ENCODE measurements at places on chromosomes 6 and 20.

- no peak for DNase-seq
Measured at GRCh38 chr6:156396068-156396771, 381.0 kb upstream of the ARID1B start.

DNA sequence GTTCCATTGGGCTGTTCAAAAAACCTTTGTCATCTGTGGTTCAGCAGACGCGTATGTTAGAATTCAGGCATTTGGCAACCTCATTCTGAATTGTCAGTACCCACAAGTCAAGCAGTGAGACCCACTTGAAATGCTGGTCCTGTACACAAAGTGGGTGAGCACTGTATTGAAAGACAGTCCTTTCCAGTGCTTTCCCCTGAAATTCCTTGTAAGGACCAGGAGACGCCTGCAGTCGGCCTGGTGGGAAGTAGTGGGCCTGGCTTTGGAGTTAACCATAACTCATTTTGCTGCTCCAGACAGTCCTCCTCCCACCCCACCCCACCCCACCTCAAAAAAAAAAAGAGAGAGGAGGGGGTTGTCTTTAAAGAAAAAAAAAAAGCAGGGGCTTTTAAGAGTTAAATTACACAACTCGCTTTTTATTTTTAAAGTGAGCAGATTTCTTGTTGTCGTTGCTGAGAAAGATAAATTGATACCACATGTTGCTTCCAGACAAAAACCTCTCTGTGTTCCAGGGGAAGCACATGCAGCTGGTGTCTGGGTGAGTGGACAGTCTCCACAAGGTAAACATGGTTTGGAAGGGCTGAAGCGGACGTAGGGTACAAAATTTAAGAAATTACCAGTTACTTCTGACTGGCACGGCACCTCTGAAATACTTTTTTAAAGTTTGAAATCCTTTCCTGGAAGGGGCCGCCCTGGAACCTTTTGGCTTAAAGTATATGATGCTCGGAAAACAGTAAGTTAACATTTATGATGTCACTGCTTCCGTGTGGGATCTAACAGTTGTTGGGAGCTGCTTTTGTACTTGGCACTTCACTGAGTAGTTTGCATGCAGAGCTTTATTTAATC, 95.3 kb downstream of the FOXO3 start:
- DNase-seq: no peak

DNA sequence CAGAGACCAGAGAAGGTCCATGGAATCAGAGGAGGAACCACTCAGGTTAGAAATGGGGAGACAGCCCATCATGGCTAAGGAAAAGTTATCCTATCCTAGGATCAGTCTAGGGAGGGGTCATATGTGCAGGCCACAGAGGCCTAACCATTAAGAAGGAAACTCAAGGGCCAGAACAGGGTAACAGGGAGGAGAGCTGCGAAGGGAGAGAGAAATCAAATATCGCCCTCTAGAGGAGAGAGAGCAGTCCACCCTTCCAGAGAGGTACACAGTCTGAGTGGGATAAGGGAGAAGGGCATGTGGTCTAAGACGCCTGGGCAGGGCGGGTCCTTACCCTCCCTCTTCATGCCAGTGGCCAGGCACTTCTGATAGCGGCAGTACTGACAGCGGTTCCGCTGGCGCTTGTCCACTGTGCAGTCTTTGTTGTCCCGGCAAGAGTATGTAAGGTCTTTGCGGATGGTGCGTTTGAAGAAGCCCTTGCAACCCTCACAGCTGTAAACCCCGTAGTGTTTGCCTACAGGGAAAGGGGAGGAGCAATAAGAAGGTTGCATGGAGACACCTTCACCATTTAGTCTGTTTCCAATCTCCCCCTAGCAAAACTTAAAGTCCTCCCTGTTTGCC, 2.9 kb downstream of the RXRB start:
- DNase-seq: no peak

DNA sequence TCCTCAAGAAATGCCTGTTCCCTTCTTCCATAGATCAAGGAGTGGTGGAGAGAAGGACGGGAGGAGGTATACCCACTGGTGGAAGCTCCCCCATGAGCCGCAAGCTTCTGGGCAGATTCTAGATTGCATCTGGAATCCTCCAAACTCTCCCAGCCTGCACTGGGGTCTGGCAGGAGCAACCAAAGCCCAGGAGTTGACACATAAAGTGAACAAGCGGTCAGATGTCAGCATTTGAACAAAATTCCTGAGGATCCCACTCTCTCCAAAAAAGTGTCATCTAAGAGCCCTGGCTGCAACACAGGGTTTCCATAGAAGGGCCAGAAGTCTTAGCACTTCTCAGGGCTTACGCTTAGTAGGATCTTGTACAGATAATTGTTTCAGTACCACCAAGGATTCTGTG, 88.2 kb downstream of the KCNB1 start:
- DNase-seq: no peak

GRCh38 chr6:31728767-31729514, at the start of gene DDAH2:
DDAH2 (minus strand) TSS chr6:31729299; CDS start chr6:31729161, 138 bp downstream.
- no peak for DNase-seq

GRCh38 chr6:2952557-2953095, 18.7 kb downstream of the SERPINB6 start:
- peak; percentile 53 for DNase-seq

DNA sequence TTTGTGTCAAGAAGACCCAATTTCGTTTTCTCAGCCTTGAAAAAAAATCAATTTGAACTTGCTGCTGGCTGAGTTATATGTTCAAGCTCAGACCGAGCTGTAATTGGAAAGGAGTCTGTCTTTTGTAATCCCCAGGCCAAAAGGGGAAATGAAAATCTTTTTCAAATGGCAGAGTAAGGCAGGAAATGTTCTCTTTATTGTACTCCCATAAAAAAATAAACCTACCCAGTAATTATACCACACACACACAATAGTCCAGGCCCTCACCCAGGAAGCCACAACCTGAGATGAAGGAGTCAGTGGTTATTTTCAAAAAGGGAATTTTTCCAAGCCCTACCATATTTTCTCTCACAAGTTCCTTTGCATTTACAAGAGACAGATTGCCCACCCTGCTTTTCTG, 45.3 kb downstream of the CLIC5 start:
- no peak for DNase-seq

DNA sequence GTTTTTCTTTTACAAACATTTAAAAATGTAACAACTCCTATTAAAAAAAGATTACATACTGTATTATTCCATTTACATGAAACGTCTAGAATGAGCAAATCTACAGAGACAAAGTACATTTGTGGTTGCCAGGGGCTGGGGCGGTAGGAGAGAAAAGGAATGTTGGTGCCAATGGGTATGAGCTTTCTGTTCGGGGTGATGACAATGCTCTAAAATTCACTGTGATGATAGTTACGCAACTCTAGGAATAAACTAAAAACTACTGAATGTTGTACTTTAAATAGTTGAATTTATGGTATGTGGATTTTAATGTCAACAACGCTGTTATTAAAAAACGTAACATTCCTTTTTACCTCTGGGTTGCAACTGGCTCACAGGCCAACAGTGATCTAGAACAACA, 211.1 kb downstream of the GMDS start:
- no peak for DNase-seq

GRCh38 chr20:39904476-39905112, 784.4 kb downstream of the MAFB start:
- no peak for DNase-seq

GRCh38 chr6:170289180-170289931, 1.5 kb downstream of the DLL1 start:
- DNase-seq: no peak

DNA sequence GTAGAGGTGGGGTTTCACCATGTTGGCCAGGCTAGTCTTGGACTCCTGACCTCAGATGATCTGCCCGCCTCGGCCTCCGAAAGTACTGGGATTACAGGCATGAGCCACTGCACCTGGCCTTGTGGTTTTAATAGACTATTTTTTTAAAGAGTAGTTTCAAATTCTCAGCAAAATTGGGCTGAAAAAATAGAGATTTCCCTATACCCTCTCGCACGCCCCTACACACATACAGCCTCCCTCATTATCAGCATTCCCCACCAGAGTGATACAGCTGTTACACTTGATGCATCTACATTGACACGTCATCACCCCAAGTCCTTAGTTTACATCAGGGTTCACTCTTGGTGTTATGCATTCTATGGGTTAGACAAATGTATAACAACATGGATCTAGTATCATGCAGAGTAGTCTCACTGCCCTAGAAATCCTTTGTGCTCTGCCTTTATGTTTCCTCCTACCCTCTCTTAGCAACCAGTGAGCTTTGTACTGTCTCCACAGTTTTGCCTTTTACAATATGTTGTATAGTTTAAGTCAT, 103.6 kb downstream of the CDYL start:
- DNase-seq: no peak

DNA sequence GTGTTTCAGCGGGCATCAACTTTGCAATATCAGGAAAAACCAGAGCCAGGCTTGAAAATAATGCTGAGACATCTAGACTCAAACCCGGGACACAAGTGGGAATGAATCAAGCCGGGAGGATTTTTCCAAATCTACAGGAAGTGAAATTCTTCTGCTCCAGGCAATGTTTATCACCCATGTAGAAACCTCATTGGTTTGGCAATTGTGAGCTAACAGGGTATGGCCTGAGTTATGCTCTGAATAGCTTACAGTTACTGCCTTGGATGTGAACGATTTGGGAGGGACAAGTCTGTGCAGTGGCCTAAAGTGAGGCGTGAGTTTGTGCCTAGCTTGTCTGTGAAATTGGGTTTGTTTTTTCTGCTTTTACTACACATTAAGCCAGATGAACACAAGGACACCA, 87.4 kb downstream of the PCSK2 start:
- no peak for DNase-seq

GRCh38 chr6:44742201-44742600, 354.7 kb downstream of the CDC5L start:
- no peak for DNase-seq

DNA sequence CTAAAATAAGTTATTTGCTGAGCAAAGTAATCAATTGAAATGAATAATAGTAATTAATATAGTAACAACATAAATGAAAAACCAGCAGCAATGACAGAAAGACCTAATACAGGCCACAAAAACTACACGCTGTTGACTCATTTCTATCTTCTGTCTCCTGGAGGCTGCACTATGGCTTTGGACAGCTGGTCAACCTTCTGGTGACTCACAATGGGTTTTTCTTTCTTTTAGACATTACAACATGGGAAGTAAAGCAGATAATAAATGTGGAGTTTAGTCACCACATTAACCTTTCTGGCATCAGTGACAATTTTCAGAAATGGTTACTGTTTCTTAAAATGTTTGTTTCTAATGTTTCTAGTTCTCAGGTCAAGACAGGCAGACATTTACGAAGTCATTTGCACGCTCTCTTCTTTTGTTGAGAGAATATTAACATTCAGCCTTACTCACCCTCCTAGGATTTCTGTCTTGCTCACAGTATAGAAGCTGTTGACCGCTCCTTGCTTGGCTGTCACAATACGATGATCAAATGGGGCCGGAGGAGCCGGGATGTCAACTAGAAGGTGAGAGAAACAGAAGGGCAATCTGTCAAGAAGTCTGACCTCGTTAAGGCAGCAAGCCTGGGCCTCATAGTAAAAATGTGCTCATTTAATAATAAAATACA, 62.2 kb downstream of the MYLK4 start:
- DNase-seq: no peak

DNA sequence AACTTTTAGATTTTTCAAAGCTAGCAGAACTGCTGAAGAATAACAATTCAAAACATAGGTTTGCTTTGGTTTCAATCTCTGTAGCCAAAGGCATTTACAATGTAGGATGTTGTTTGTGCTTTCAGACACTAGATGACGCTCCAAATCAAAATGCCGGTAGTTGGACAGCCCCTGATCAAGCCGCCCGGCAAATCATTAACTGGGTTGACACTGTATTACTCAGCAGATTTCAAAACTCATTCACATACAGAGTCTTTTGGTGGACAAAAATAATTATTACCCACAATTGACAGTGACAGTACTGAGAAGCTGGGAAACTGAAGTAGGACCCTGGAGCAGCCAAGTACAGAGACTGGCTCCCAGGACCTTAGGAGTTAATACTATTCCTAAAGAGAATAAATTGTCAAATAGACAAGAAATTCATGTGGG, 21.3 kb upstream of the HFE start:
- peak; percentile 10 for DNase-seq

- no peak for DNase-seq
Measured at GRCh38 chr6:139536751-139537617, 162.5 kb upstream of the CITED2 start.

DNA sequence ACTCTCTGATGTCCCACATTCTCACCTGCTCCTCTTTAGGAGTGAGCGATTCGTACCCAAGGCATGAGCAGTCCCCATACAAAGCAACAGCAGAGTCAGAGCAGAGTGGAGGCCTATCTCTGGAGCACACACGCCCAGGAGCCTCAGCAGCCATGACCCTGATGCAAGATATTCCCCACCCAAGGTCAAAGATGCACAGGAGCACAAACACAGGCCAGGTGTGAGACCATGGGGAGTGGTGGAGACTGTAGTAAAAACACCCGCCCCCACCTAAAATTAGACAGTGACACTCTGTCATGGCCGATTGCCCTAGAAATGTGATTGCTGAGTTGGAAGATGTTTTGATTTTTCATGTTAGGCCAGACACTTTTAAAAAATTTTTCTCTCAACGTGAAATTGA, 21.4 kb downstream of the RRBP1 start:
- DNase-seq: no peak

DNA sequence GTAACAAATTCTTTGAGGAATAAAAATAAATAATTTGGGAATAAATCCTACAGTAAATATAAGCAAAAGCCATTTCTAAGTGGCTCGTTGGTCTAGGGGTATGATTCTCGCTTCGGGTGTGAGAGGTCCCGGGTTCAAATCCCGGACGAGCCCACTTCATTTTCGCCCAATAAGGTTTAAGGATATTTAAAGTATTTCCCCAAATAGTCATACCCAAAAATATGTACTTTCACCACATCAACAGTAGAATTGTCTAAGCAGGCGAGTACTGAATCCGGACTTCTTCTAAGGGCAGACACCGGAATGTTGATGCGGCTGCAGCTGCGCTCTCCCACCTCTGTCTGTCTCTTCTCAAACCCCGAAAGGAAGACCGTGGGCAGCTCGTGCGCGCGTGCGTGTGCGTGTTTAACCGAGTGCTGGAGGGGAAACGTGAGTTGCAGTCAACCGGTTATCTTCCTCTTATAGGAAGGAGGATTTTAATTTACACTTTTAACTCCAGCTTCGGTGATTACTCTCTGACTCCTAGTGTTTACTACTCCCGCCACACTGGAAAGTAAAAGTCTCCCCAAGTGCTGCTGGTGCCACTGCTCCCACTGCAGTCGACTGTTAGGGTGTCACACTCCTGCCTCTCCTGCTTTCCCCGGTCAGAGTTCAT, 155.7 kb upstream of the PRSS16 start:
- no peak for DNase-seq

- DNase-seq: no peak
Measured at GRCh38 chr6:14371530-14371929, 254.0 kb downstream of the CD83 start.

DNA sequence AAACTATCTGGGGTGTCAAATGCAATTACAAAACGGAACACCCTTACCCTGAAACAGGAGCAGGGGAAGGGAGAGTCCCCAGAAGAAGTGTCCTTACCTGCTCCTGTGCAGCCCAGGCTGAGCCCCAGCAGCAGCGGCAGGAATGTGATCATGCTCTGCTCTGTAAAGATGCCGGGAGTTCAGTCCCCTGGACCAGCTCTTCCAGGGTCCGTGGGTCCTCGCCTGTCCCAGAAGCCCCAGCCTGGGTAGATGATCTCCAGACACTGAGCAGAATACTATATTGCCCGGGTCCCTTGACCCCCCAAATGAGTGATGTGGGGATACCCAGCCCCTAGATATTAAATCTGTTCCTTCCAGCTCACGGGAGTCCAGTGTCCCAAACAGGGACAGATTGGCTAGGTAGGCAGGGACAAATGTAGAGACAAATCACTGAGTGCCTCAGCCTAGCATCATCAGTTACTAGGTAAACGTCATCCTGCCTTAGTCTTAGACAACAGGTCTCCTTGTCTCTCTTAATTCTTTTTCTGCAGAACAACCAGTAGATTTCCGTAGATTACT, at the start of gene HLA-DMB:
HLA-DMB (minus strand) TSS at position 373 of the 558 bp plus-strand sequence; CDS start at position 152, 221 bp downstream.
- DNase-seq: peak; percentile 12

All from stimulated activated naive CD4-positive, alpha-beta T cell treated with Interleukin-2 at 50 U/mL for 16 hours (primary cell).